Cortex of kidney (tissue), 1 donor: ENCODE measurements at places on chromosomes 16 and 17.

DNA sequence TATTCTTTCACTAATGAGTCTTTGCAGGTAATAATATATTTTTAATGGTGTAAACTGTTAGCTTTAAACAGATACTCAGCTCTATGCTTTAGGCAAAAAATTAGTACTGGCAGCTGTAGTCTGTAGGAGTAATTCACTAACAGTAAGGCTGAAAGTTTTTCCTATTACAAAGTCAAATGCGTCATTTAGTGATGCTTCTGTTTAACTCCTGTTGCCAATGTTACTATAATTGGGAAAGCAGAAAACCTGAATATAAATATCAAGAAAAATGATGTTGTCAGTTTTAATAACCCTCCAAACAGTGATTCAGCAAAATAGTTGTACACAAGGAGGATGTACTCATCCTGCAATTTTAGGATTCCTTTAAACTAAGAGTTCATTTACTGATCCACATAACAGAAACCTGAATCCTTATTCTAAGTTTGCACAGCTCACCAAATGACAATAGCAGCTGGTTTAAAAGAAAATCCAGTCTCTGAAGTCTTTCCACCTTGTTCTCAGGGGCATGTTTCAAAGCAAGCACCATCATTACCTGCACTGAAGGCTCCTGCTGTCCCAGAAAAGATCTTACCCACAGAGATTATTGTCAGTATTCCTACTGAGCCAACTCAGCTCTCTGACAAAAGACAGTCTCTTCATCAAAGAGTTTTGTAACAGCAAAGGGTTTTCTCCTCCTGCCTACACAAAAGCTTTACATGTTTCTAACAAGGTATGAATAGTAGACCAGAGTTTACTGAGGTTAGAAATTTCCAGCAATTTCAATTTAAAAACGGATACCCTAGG lies 4.2 kb downstream of the CDR2 start:
- DNase-seq = no peak

- DNase-seq = no peak
Observed at GRCh38 chr16:14198572-14198971, 127.5 kb downstream of the MRTFB start.

- DNase-seq = no peak
Observed at GRCh38 chr17:7315570-7316235, 543 bp upstream of the GPS2 start.

DNA sequence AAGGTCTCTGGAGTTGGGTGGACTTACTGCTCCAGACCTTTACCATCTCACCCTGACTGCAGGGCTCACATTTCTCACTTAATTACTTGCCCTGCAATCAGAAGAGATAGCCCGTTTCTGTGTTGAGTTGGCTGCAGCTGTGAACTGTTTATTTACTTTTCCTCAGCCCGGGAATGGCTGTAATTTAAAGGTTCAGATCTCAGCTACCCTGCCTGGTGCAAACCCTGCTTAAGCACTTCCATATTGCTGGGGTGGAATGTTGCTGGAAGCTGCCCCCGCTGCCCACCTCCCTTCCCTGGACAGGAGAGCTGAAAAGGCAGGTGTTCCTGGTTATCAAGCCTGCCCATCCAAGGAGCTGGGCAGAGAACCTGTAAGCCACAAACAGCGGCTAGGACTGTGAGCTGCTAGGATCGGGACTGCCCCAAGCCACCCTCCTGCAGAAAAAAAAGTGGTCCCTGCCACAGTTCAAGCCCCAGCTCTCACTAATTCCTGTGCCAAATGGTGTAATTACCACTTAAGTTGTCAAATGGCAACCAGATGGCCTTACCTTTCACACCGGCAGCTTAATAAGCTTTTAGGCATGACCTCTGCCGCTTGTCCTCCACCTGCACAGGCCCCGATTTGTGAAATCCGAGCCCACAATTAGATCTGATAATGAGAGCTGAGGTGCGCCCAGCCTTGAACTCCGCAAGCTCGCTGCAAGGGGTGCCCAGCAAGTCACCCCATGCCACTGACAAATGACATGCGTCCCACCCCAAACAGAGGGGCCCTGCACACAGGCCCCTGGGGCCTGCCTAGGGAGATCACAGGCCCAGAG lies 269.8 kb downstream of the C16orf95 start:
- no peak for DNase-seq

DNA sequence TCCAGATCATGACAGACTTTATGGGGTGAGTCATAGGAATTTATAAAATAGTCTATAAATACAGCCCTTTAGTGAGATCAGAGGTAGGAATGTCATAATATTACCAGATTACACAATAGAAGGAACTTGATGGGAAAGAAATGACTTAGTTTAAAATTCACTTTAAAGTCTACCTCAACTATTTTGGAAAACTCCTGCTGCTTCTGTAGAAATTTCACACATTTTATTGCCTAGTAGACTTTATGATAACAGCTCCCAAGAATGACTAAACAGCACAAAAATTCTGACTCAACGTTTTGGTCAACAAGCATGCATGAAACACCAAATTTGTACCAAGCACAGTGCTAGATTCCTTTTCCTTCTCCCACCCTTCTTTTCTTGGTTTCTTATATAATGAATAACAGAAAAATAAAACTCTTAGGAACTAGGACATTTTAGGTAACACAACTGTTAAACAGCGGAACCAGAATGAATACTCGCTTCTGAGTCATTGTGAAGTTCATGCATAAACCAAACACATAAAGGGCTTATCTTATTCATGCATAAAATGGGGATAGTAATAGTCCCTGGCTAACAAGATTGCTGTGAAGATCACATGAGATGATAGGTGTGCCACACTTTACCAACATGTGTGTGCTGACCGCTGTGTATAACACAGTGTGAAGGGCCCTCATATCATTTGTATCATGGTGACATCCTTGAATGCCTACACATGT lies 243.9 kb downstream of the CDH8 start:
- no peak for DNase-seq

DNA sequence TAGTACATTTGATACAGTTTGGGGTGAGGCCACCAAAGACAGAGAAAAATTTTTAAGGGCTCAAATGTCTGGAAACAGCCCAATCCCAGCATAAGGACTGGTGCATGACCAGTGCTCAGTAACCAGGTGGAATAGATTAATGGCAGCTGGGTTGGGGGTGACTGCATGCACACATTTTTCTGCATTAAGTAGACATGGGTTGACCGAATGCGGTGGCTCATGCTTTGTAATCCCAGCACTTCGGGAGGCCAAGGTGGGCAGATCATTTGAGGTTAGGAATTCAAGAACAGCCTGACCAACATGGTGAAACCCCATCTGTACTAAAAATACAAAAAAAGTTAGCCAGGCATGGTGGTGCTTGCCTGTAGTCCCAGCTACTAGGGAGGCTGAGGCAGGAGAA lies 121.1 kb upstream of the HSBP1 start:
- no peak for DNase-seq

DNA sequence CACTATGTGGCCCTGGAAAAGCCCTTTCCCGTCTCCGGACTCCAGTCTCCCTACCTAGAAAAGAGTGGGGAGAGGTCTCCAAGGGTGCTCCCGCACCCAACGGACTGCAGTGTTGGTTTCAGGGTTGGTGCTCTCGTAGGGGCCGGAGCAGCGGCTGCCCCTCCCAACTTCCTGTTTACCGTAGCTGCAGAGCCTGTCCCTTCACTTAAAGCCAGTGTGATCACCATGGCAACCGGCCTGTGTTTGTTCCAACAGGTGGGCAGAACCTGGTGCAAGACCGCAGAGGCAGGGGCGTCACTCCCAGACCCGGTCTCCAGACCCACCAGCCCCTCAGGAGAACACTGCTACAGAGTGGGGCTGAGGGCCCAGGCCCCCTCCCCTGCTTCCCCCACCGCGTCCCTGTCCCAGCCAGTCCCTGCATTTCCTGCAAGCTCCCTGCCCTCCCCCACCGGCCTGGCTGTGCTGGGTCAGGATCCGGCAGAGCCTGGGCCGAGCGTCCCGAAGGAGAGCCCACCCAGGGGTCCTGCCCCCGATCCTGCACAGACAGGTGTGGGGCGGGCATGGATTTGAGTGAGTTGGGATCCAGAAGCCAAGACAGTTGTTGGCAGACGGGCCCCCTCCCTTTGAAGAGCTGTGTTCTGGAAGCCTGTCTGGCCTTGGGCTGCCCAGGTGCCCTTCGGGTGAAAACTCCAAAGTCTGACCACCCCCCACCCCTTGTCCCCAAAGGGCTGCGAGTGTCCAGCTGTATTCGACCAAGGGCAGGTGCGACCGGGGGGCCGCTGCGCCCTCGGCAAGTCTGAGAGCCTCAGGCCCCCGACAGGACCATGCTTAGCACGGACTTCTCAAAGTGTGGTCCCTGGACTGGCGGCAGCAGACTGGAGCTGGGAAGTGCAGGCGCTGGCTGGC lies 1.5 kb upstream of the BAIAP3 start:
- DNase-seq = no peak

GRCh38 chr16:47110939-47111338 lies 32.8 kb downstream of the NETO2 start:
- DNase-seq = no peak

DNA sequence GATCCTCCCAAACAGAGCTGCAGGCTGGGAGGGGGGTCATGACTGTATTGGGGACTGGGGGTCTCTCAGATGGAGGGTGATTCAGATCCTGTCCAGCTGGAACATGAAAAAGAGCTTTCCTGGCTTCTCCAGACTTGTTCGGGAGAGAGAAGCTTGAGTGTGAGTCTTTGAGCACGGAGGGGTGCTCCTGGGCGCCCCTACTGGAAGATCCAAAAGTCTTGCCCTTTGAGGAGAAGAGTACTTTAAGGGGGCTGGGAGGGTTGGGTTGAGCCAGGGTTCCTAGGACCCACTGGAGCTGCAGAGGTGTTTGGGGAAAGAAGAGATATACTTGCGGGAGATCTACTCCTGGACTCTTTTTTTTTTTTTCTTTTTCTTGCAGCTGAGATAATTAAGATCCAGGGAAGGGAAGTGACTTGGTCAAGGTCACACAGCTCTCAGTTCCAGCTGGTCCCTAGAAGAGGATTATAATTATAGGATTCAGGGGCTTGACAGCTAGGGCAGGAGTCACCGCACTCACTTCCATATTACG lies 8.4 kb downstream of the RARA start:
- DNase-seq = no peak

GRCh38 chr17:61431594-61432311 lies 20.5 kb upstream of the TBX4 start:
- no peak for DNase-seq

- DNase-seq = no peak
Observed at GRCh38 chr16:57113042-57113453, 20.7 kb downstream of the CPNE2 start.

GRCh38 chr16:9860876-9861275 lies 321.4 kb downstream of the GRIN2A start:
- no peak for DNase-seq

- DNase-seq = no peak
Observed at GRCh38 chr17:63622574-63623390, 565 bp downstream of the MAP3K3 start.

DNA sequence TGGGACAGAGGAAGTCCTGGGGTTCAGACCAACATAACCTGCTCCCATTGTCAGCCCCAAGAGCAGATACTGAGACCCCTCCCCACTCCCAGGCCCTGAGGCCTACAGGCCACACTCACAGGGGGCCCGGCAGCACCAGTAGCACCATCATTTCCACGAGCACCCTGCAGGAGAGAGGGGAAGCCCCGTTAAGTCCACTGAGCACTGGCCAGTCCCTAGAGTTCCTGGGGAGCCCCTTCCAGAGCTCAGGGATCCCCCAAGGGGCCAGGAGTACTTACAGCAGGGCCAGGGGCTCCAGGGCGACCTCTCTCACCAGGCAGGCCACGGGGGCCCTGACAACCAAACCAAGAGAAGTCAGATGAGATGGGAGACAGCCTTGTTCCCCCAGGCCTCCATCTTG lies 5.4 kb downstream of the COL1A1 start:
- DNase-seq = no peak

DNA sequence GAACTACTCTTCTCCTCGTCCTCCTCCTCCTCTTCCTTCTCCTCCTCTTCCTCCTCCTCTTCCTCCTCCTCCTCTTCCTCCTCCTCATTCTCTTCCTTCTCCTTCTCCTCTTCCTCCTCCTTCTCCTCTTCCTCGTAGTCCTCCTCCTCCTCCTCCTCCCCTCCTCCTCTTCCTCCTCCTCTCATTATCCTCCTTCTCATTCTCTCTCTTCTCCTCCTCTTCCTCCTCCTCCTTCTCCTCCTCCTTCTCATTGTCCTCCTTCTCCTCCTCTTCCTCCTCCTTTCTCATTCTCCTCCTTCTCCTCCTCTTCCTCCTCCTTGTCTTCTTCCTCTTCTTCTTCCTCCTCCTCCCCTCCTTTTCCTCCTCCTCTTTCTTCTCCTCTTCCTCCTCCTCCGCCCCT lies 4.1 kb upstream of the PITPNM3 start:
- DNase-seq = no peak

- no peak for DNase-seq
Observed at GRCh38 chr17:42900460-42901331, at the start of gene G6PC1. TSS of gene G6PC1 (plus strand) at chr17:42900799. CDS start at chr17:42900877, 78 bp downstream.
